ENCODE measurements at places on chromosomes 12 and 14.
A peak's percentile ranks its signal among the peaks of the same experiment; 100 is the strongest.

DNA sequence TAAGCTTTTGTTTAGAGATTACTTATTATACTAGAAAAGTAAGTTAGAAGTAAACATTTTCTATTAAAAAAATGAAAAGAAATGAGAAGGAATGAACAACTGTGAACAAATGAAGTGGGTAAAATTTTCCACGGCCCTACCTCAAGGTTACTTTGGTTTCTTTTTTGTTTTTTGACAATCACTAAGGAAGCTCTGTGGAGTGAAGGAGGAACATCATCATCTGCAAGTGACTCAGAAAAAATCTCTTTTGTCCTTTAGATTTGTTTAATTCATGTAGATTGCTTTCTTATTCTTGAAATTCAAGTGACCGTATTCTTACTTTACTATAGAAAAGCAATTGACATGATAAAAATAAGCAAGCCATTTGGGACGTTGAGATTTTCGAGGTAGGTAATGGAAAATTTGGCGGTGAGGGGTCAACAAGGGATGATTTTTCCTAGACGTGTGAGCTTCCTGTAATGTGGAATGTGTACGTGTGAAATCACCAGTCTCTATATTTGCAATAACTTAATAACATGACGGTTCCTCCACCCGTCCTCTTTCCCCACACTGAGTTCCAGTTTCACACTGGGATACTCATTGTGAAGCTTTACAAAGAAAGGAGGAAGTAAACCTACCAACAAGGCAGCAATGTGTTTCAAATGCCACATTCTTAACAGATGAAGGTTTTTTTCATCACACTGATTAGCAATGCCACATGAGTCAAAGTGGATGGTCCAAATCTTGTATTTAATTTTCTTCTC is 62.3 kb upstream of the EGLN3 start:
- no peak for DNase-seq

GRCh38 chr14:75578102-75578785 is at the start of gene FLVCR2:
Gene FLVCR2 (plus strand): TSS chr14:75578620. CDS start chr14:75578973, 353 bp downstream.
- peak; percentile 51 for DNase-seq

DNA sequence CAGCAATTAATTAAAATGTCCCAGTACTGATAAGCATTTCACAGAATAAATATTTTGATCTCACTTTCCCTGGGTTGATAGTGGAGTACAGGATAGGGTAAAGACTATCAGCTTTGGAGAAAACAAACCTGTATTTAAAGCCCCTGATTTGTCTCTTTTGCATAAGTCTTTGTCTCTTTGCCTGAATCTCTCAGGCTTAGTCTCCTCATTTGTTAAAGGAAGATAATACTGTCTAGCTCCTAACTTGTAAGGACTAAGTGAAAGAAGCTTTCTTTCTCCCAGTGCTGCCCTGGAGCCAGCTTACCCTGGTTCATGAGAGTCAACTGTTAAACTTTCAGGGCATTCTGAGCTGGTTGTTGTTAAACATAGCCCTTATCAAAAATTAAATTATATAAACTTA is 5.5 kb upstream of the NR1H4 start:
- no peak for DNase-seq

- DNase-seq, result peak; percentile 85
Measured at GRCh38 chr12:92943482-92944250, 14.6 kb upstream of the EEA1 start.

DNA sequence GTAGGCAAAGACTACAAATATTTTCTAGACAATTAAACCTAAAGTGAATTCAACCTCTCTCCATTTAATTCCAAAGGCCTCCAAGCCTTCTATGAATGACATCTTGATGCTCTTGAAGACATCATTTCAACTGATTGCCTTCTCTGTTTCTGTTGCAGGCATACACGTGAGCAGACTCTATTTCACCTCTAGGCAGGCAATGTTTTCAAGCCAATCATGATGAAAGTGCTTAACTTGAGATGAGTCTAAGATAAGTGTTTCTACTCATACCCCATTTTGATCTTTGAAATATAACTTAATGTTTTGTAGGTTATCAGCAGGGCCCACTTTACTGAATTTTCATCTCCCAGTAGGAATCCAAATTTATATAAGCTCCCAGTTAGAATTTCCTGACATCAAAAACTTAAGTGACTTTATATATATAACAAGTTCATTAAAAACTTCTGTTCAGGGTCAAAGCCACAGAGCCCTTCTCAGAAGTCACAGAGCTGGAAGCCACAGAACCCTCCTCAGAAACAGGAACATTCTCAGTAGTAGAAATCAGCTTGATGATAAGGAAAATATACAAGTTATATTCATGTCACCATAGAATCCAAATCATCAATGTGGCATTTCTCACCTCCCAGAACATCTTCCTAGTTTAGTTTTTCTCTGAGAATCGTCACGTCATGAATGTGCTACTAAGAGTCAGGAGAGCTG is 108.5 kb downstream of the PHLDA1 start:
- no peak for DNase-seq

GRCh38 chr12:96083020-96083719 is 47.8 kb upstream of the LTA4H start:
- no peak for DNase-seq

DNA sequence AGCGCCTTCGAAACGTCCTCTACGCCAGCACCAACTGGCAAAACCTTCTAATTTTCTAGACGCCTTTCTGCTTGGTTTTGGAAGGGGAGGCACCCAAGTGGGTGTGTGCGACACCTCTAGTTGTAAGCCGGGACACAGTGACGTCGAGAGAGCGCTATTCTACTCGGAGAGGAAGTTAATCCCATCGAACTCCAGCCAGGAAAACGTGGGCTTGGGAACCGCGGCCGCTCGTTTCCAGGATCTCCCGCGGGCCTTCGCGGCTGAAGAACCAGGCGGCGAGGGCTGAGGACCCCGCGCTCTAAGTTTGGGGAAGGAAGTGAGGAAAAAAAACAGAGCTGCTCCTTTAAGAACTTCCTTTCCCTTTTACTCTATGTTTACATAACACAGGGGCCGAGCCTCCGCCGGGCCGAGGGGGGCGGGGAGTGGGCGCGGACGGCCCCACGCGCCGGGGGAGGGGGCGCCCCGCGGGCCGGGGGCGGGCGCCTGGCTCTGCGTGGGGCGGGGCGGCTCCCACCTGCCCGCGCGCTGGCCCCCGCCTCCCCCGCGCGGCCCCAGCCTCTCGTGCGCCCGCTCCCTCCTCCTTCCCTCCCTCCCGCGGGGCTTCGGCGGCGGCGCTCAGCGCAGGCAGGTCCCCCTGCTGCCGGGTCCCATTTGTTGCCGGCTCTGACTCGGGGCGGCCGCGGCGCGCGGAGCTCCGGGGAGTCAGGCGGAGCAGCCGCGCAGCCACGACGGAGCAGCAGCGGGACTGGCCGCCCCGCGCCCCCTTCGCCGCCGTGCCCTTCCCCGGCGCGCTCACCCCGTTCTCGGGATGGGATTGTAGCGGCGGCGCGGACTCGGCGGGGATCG is at the start of gene PELI2:
TSS of gene PELI2 (plus strand) at position 647 of the 846 bp plus-strand sequence. CDS start 250 bp downstream, outside the sequence.
- peak; percentile 13 for DNase-seq

GRCh38 chr12:113392988-113393579 is 10.6 kb downstream of the SDS start:
- no peak for DNase-seq

DNA sequence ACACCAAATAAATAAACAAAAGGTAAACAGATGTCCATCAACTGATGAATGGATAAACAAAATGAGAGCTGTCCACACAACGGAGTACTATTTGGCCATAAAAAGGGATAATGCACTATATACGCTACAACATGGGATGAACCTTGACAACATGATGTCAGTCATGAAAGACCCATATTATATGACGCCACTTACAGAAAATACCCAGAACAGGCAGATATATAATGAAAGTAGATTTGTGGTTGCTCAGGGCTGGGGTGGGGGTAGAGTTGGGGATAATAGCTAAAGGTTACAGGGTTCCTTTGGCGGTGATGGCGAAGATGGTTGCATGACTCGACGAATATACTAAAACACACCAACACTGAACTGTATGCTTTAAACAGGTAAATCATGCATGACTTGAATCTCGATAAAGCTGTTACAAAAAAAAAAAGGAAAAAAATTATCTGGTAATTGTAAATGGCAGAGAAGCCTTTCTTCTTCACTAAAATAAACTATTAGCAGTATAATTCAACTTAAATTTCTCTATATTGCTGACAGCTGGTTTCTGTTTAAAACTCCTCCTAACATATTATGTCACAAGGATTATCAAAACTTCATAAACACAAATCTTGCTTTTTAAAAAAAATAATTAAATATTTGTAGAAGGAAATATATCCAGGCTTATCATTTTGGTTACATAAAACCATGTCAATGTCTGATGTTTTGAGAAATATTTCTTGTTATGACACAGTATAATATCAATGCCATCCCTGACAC is 13.9 kb downstream of the CDC42BPB start:
- no peak for DNase-seq

DNA sequence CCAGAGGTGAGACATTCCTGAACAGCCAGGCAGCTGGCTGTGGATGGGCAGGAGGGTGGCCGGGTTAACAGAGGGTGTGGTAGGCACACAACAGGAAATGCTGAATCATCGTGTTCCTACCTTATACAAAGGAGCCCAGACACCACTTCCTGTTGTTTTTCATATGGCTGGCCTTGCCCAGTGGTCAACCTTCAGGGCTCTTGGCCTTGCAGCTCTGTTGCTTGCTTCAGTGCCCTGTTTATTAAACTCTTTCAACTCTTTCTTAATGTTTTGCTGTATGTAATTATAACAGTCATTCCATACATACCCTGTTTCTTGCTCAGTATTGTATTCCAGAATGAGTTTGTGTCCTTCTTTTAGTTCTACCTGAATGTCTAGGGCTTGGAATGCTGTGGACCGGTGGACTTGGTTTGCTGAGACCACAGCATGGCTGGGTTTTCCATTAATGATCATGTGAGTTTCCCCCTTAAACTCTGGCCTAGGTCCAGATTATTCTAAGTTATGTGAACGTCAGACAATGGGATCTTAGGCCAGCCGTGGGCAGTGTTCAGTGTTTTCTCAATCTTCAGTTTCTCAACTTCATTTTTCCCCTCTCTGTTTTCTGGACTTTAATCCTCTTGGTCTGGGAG is 11.9 kb downstream of the CFAP54 start:
- DNase-seq, result peak; percentile 85

DNA sequence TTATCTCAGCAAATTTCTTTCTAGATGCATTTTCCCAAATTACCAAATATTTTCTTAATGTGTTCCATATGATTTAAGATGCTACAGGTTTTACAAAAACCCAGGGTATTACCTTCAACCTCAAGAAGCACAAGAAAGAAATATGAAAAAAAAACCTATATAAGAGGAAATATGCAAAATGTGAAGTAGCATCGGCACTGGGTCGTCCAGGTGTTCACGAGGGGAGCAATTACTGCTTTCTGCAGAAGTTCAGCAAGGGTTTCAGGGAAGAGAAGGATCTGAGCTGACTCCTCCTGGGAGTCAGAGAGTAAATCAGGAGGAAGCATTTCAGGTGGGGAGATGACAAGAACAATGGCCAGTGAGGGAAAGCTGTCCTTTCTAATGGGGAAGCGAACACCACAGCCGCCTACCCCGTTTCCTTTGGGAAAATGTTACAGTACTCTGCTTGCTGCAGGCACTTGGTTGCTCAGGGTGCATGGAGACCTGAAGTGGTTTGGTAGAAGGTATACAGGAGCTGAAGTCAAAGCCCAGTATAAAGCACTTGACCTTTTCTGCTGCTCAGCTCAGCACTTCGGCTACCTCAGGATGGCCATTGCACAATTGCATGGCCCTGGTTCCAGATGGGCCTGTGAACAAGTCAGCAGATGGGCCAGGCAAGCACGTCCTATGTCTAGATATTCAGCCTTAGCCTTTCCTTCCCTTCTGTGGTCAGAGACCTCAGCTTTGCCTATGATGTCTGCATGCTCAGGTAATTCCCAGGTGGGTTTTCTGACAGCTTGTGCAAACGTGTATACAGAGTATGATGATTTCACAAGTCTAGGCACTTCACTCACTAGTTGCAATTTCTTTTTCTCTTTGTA is 155.6 kb downstream of the PAX9 start:
- no peak for DNase-seq

- DNase-seq, result peak; percentile 83
Measured at GRCh38 chr14:50040401-50040775, 76.0 kb downstream of the VCPKMT start.

- DNase-seq, result no peak
Measured at GRCh38 chr12:10276774-10277173, 30.9 kb upstream of the KLRD1 start.
